ENCODE measurements at places on chromosomes 13 and 19.

DNA sequence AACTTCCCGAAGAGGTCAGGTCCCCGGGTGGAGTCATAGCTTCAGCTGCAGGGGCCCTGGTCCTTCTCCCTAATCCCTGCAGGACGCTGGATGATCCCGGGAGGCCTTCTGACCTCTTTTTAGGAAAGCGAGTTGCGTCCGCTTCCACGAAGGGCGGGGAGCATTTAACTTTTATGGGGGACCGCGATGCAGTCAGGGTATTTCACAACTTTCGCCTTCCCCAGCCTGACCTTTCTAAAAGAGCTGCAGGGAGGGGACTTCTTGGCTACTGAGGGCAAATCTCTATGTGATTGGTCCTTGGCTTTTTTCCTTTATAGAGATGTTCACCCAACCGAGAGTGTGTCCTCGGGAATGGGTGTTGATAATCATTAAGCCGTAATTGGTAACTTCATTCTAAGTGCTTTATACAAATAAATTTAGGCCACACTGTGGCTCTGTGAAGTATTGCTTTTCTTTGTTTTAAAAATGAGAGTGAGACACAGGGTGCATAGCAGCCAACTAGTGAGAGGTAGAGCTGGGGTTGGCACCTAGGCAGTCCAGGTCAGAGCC is 778 bp downstream of the ZNF230 start:
- no peak for DNase-seq

- no peak for DNase-seq
Observed at GRCh38 chr13:75175575-75175974, 306.4 kb downstream of the TBC1D4 start.

DNA sequence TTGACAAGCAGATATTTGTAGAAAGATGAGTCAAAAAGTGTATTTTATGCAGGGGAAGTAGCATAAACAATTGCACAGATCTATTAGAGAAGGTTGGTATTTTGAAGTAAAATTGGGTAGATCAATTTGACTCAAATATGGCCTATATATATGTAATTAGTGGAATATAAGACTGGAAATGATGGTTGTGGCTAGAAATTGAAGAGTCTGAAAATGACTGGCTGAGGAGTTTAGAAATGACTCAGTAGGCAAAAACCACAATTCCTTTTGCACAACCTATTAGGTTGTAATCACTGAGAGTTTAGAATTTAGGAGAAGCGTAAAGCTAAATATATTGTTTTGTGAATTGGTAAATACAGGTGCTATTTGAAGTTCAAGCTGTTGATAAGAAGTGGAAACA is 622.6 kb upstream of the PCDH20 start:
- no peak for DNase-seq

DNA sequence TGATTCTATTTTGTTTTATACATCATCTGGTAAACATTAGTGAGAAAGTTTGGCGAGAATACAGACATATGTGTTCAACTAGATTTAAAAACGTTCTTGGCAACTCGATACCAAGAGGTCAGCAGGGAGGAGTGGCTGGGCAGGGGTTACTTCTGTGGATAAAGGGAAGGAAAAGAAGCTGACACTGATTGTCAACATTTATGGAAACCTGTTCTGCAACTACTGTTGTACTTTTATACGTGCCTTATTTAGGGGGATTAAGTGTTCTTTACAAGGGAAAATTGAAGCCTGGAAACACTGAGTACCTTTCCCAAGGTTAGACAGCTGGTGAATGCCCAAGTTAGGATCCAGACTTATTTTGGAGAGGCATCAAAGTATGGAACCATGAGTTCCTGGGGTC is 65.0 kb downstream of the MTUS2 start:
- DNase-seq = no peak

GRCh38 chr13:84086847-84087162 is 204.5 kb upstream of the SLITRK1 start:
- DNase-seq = no peak

DNA sequence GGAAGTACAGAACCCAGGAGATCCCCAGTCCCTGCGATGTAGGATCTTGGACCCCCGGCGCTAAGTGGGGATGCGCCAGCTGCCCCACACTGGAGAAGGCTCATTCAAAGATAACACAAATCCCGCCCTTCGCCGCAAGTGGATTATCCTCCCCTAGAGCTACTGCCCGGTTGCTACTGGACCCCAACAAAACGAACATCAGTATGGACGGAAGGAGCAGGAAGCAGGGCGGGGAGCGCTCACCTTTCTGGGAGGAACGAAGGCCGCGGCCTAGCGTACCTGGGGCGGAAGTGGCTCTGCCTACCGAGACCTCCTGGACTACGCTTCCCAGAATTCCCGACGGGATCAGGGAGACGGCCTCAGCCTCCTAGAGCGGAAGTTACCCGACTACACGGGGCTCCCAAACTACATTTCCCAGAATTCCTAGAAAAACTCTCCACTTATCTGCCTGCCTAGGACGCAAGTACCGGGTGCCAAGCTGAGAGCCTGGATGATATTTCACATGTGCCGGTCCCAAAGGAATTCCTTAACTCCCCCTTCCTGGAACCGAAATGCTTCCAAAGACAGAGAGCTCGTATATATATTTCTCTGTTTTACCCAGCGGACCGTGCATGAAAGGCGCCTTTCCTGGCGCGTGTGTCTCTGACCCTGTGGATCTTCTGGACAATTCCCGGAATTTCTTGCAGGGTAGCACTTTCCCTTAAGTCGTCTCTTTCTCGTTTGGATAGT is at the start of gene ZNF112:
ZNF112 (minus strand) TSS at position 298 of the 729 bp plus-strand sequence. CDS start 16,141 bp downstream, outside the sequence.
- peak; percentile 91 for DNase-seq

DNA sequence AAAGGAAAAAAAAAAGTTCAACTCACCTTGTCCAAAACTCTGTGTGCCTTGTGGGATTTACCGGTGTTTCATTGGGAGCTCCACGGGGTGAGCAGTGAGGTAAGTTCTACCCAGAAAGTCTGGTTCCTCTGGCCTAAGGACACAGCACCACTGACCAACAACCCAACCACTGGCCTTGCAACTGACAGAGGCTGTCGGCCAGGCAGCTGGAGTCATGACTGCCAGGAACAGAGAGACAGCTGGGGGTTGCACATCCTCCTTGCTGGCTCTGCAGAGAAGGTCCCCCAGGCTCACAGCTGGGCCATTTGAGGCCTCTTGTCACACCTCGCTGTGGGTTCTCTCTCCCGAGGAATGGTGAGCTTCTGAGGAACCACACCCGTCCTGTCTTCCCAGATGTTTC is 59.5 kb downstream of the ANKRD10 start:
- DNase-seq = no peak

GRCh38 chr13:52995946-52996345 is 32.7 kb upstream of the OLFM4 start:
- DNase-seq = no peak
